8988T (cell line): ENCODE measurements at places on chromosomes 3 and 15.

DNA sequence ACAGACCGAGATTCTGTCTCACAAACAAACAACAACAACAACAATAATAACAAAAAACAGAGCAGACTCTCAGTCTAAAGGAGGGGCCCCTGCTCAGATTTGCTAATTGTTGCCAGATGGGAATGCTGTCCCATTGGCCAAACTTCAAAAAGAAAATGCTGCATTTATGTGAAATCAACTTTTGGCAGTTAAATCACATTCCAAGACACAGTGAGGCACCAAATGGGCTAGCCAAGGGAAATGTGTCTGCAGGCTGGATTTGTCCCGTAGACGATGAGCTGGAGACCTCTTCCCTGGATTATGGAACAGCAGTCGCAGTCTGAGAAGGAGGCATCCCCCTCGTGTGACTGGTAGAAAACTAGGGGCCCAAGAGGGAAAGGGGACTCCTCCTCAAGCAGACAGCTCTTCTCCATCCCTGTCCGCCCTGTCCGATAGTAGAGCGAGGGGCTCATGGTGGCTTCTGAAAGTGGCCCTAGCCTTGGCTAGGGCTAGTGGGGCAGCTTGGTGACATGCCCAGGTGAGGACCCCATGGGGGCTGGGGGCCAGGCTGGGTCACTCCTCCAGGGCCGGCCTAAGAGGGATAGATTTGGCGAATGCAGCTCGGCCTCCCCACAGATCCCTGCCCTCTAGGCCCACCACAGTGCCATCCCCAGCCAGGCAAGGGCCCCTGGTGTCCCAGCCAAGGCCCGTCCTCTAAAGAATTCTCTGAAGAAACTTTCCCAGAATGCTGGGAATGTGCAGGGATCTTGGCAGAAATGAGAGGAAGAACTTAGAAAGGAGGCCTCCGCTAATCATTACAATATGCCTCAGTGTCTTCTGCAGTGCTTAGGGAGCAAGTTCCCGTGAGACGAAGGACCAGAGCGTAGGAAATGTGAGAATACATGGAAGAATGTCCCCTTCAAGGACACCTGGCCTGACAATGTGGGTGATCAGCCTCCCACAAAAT is 2.0 kb downstream of the SLC22A14 start:
- no peak for DNase-seq

DNA sequence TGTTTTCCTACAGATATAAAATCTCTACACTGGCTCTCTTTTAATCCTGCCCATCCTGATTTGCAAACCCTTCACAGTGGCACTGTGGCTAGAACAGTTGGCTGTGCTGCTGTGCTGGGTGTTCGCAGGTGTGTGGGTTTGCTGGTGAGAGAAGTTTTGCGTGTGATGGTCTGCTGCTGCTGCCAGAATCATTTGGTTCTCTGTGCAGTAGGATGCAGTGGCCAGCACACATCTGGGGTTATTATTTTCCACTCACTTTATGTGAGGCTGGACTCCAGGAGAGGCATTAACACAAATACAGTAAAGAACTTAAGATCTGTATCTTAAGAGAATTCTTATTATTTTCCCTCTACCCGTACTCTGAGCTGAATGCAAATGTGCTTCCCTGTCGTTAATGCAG is 16.0 kb upstream of the PSMD6 start:
- no peak for DNase-seq

DNA sequence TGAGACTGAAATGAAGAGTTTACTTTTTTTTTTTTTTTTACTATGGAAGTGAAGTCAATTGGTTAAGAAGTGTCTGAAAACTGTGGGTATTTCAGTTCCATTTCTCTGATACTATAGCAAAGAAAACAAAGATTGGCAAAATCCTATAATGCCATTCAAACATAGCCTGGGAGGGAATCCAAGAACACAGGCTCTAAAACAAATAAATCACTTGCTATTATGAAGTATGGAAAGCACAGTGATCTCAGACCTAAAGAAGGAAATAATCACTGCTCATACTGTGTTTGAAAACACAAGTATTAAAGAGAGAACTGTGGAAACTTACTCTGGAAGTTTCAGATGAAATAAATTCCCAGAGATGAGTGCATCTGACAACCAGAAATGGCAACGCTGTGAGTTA is 12.0 kb downstream of the SAMMSON start:
- no peak for DNase-seq

GRCh38 chr3:195135917-195136316 is 135.0 kb downstream of the XXYLT1 start:
- no peak for DNase-seq

DNA sequence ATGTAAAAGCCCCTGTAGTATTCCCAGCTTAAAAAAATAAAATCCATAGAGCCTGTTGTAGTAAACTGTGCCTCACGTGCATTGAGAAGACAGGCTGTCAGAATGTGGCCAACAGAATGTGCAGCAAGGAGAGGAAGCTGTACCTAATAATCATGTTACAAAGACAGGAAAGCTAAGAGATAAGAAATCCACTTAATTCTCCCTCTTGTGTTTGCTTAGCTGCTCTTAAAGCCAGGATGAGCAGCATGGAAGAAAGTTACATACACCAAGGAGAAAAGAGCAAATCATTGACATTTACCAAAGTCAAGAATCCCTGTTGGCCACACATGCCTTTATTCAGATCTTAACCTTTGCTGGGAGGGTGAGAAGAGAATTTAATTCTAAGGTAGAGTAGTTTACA is 85.9 kb downstream of the TNIK start:
- no peak for DNase-seq

- DNase-seq, result no peak
Measured at GRCh38 chr3:9732740-9733115, 1.2 kb downstream of the BRPF1 start.
